Cardiac muscle cell (in vitro differentiated cells and primary cell): ENCODE measurements at places on chromosomes 6 and 20.
A peak's percentile ranks its signal among the peaks of the same experiment; 100 is the strongest.

GRCh38 chr20:13554706-13555105, 84.0 kb downstream of the TASP1 start:
- DNase-seq: no peak
- H3K36me3 ChIP-seq: no peaks in the 10 kb centered on the region

DNA sequence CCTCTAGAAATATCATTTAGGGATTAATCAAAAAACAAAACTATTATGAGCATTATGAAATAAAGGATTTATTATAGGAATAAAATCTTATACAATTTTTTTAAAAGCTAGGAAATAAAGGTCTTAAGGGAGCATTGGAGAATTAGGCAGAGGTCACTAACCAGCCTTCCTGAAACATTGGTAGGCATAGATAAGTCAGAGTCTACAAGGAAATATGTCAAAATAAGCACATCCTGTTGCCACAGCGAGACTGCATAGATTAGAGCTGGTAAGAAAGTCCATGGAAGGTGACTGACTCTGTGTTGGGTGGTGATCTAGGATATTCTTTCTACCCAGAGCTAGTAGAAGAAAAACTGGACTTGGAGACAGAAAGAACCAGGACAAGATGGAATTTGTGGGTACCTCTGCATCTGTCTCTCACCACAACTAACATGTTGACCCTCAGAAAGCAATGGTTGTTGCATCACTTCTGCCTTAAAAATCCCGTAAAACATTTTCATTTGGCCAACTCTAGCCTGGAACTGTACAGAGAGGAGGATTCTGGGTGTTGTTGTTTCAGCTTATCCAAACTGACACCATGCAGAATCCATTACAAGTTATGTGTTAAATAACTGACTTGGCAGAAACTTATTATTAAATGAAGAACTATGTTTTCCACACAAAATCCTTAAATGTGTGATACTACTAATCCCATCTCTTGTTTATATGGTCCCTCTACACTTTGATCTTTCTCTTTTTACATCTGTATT, 77.1 kb downstream of the FBXO5 start:
- no peaks in the 10 kb centered on the region for H3K36me3 ChIP-seq
- no peaks in the 10 kb centered on the region for H3K27me3 ChIP-seq
- H3K4me1 ChIP-seq: no peaks in the 10 kb centered on the region
- H3K27ac ChIP-seq: no peak overlapping the region
- no peak for DNase-seq

- H3K27ac ChIP-seq: no peak overlapping the region
- no peaks in the 10 kb centered on the region for H3K36me3 ChIP-seq
- no peaks in the 10 kb centered on the region for H3K27me3 ChIP-seq
- H3K4me1 ChIP-seq: peaks cover 6% of the 10 kb centered on the region
- H3K4me3 ChIP-seq: no peak overlapping the region
Measured at GRCh38 chr20:10005885-10006284, 28.9 kb upstream of the ANKEF1 start.

DNA sequence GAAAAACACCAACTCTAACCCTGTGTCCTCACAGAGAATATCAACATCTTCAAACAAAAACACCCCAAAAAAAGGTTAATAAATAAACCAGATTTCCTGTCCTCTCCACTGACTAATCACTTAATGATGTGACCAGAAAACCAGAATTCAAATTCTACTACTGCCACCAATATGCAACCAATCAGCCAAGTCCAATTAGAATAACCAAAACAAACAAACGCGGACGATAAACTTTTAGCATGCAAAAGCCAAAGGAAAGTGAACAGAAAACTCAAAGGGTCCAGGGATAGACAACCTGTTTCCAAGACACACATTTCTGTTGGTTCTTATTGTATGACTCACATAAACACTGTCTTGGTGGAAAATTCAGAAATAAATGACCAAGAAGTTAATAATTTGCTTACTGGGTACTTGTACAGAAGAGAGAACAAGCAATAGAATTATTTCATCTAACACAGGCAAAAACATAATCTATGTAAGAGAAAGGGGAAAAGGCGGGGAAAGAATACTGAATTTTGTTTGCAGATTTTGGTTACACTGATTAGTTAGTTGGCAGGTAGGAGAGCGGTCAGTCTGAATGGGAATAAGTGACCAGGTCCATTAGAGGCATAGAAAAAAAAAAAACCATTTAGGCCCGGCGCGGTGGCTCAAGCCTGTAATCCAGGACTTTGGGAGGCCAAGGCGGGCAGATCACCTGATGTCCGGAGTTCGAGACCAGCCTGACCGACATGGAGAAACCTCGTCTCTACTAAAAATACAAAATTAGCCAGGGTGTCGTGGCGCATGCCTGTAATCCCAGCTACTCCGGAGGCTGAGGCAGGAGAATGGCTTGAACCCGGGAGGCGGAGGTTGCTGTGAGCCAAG, 34.1 kb downstream of the HFE start:
- H3K4me1 ChIP-seq: no peaks in the 10 kb centered on the region
- H3K36me3 ChIP-seq: no peaks in the 10 kb centered on the region
- H3K4me3 ChIP-seq: no peak overlapping the region
- no peaks in the 10 kb centered on the region for H3K27me3 ChIP-seq

GRCh38 chr6:41042226-41043055, at the start of gene TSPO2:
Gene TSPO2, plus strand, starts transcription at chr6:41042467. Its CDS starts 519 bp downstream, at chr6:41042986.
- H3K36me3 ChIP-seq: no peaks in the 10 kb centered on the region
- H3K27me3 ChIP-seq: no peaks in the 10 kb centered on the region
- no peak for DNase-seq
- H3K4me3 ChIP-seq: no peak within 1 kb of the TSS
- H3K27ac ChIP-seq: no peak within 1 kb of the TSS

- H3K4me3 ChIP-seq: no peak overlapping the region
- peaks cover 16% of the 10 kb centered on the region for H3K4me1 ChIP-seq
- H3K27me3 ChIP-seq: no peaks in the 10 kb centered on the region
- DNase-seq: no peak
- no peak overlapping the region for H3K27ac ChIP-seq
- H3K36me3 ChIP-seq: no peaks in the 10 kb centered on the region
Measured at GRCh38 chr6:105192707-105193465, 13.1 kb upstream of the POPDC3 start.

- no peak within 1 kb of the TSS for H3K27ac ChIP-seq
- H3K4me1 ChIP-seq: no peaks in the 10 kb centered on the region
- H3K27me3 ChIP-seq: peaks cover 26% of the 10 kb centered on the region
Measured at GRCh38 chr6:62285612-62286469, at the start of gene KHDRBS2. Gene KHDRBS2, minus strand, starts transcription at chr6:62286225.

DNA sequence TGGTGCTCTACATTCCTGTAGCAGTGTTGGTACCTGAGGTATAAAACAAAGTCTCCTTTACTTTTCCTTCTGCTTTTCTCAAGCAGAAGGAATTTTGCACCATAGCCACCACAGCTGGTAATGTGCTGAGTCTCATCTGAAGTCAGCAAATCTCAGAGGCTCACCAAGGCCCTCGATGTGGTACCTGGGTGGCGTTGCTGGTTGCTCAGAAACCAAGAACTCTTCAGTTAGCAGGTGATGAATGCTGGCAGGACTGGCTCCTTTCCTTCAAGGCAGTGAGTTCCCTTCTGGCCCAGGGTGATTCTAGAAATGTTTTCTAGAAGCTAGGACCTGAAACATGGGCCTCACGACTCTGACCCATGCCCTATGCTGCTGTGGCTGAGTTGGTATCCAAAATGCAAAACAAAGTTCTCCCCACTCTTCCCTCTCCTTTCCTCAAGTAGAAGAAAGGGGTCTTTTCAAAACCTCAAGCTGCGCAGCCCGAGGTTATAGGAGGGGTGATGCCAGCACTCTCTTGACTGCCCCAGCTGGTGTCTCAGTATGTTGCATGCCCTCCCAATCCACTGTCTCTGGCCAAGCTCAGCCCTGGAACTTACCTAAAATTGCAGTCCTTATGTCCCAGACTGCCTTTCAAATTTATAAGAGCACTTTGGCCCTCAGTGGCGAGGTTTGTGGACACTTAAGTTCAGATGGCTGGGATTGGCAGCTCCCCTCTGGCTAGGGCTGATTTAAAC, 592.3 kb downstream of the FRK start:
- DNase-seq: no peak
- H3K27ac ChIP-seq: no peak overlapping the region
- no peaks in the 10 kb centered on the region for H3K4me1 ChIP-seq
- H3K27me3 ChIP-seq: no peaks in the 10 kb centered on the region
- no peaks in the 10 kb centered on the region for H3K36me3 ChIP-seq
- no peak overlapping the region for H3K4me3 ChIP-seq

GRCh38 chr20:63196768-63197470, 19.0 kb downstream of the YTHDF1 start:
- H3K4me3 ChIP-seq: no peak overlapping the region
- H3K36me3 ChIP-seq: peaks cover 10% of the 10 kb centered on the region
- no peaks in the 10 kb centered on the region for H3K27me3 ChIP-seq
- DNase-seq: no peak
- H3K27ac ChIP-seq: no peak overlapping the region

- no peak for DNase-seq
- H3K4me1 ChIP-seq: no peaks in the 10 kb centered on the region
- no peaks in the 10 kb centered on the region for H3K27me3 ChIP-seq
- H3K27ac ChIP-seq: no peak overlapping the region
Measured at GRCh38 chr6:170183521-170183920, 107.4 kb downstream of the DLL1 start.

DNA sequence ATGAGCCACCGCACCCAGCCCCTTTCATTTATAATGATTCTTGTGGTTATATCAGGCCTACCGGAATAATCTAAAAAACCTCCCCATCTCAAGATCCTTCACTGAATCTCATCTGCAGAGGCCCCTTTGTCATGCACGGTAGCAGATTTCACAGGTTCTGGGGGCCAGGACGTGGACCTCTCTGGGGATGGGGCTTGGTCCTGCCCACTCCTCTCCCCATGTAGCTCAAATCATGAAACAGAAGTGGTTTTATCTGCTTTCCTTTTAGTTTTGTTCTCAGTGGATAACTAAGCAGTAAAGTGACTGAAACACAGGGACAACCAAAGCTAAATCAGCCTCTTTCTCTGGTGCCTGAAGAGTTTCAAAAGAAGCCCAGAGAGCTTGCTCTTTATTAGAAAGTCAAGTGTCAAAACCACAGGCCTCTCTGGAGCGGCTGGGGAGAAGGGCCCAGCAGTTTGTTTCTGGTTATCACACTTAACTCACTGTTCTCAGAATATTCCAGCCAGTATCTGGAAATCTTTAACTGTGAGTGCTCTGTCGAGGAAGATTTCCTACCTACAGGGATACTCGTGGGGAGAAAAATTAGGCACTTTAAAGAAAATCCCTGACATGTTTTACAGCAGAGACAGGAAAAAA, 60.6 kb upstream of the FAM184A start:
- no peaks in the 10 kb centered on the region for H3K36me3 ChIP-seq
- peak overlapping the region; percentile 82 for H3K27ac ChIP-seq
- peaks cover 38% of the 10 kb centered on the region for H3K4me1 ChIP-seq
- H3K4me3 ChIP-seq: no peak overlapping the region

- H3K27me3 ChIP-seq: peaks cover 3% of the 10 kb centered on the region
- DNase-seq: peak; percentile 43
- H3K36me3 ChIP-seq: no peaks in the 10 kb centered on the region
- no peak overlapping the region for H3K27ac ChIP-seq
Measured at GRCh38 chr6:105509506-105510331, 106.8 kb upstream of the PREP start.

- no peak overlapping the region for H3K27ac ChIP-seq
- no peaks in the 10 kb centered on the region for H3K4me1 ChIP-seq
- no peaks in the 10 kb centered on the region for H3K36me3 ChIP-seq
Measured at GRCh38 chr20:22597303-22597702, 12.9 kb upstream of the FOXA2 start.

- no peaks in the 10 kb centered on the region for H3K4me1 ChIP-seq
- no peak overlapping the region for H3K27ac ChIP-seq
- no peak overlapping the region for H3K4me3 ChIP-seq
- no peak for DNase-seq
- H3K36me3 ChIP-seq: no peaks in the 10 kb centered on the region
Measured at GRCh38 chr6:36757206-36757605, 59.6 kb downstream of the RAB44 start.

- no peaks in the 10 kb centered on the region for H3K36me3 ChIP-seq
- H3K27me3 ChIP-seq: no peaks in the 10 kb centered on the region
- DNase-seq: no peak
- peak overlapping the region; percentile 97 for H3K4me3 ChIP-seq
- no peak overlapping the region for H3K27ac ChIP-seq
Measured at GRCh38 chr20:58652606-58653294, 1.7 kb downstream of the STX16 start.

GRCh38 chr20:13170771-13171170, 50.3 kb upstream of the ISM1 start:
- no peaks in the 10 kb centered on the region for H3K27me3 ChIP-seq
- peaks cover 6% of the 10 kb centered on the region for H3K4me1 ChIP-seq
- no peaks in the 10 kb centered on the region for H3K36me3 ChIP-seq
- H3K4me3 ChIP-seq: no peak overlapping the region
- DNase-seq: no peak
- H3K27ac ChIP-seq: no peak overlapping the region

GRCh38 chr6:133359256-133359655, 118.1 kb downstream of the EYA4 start:
- H3K4me1 ChIP-seq: no peaks in the 10 kb centered on the region
- H3K4me3 ChIP-seq: no peak overlapping the region
- no peak for DNase-seq
- H3K27ac ChIP-seq: no peak overlapping the region

GRCh38 chr6:11921751-11922150, 90.4 kb upstream of the HIVEP1 start:
- DNase-seq: no peak
- peaks cover 3% of the 10 kb centered on the region for H3K4me1 ChIP-seq
- H3K27ac ChIP-seq: no peak overlapping the region
- no peak overlapping the region for H3K4me3 ChIP-seq

DNA sequence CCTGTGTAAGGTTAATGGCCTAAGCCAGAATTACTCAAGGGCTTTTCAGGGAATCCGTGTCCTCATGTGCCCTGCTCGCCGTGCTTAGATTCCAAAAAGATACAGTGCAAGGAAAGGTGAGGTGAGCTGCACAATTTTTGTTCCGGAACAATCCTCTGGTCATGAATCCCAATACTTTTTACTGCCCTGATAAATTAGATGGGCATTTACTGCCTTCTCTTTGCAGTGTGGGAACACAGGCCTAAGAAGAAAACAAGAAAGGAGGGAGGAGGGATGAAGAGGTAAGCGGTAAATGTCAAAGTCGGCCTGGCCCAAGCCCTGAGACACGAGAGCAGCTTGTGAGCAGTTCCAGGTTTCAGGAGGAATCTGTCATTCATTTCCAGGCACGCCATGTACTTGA, 390.9 kb upstream of the SULF2 start:
- no peak overlapping the region for H3K4me3 ChIP-seq
- DNase-seq: no peak
- no peaks in the 10 kb centered on the region for H3K27me3 ChIP-seq

DNA sequence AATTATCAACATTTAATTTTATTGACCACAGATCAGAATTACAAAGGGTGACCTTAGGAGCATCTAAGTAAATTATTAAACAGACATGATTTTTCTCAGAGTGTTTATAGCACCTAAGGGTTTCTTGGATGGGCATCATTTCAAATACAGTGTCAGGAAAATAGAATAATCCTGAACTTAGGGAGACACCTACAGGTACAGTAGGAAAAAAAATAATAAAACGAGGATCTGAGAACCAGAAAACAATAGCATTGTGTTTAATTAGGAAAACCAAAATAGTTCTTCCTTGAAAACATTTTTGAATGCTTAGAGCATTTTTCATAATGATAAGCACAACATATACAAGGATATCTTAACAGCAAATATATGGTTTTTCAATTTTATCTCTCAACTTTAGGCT, 39.2 kb downstream of the MMUT start:
- H3K4me3 ChIP-seq: no peak overlapping the region
- no peak for DNase-seq
- no peaks in the 10 kb centered on the region for H3K27me3 ChIP-seq
- no peak overlapping the region for H3K27ac ChIP-seq
- H3K36me3 ChIP-seq: no peaks in the 10 kb centered on the region
